ENCODE measurements at places on chromosomes 3 and 15. TPM values are rescaled to one million over a fixed set of nuclear protein-coding genes. Genes with fewer than 3 reads are reported as not detected.

MAPK6 gene
- total RNA-seq = 47.4 TPM

FOXB1 gene
- total RNA-seq = not detected

SLC27A2 gene
- 37.7 TPM for total RNA-seq

PEX5L gene
- not detected for total RNA-seq

LYSMD4 gene
- 3.3 TPM for total RNA-seq

ANKUB1 gene
- not detected for total RNA-seq

TRAT1 gene
- not detected for total RNA-seq

SKOR1 gene
- 0.05 TPM for total RNA-seq

MCF2L2 gene
- total RNA-seq = 0.24 TPM

TRIM42 gene
- not detected for total RNA-seq

MESP1 gene
- 1.7 TPM for total RNA-seq

Data from A549 treated with Mapracorat at 1 μM for 4 hours (cell line).